Foreskin keratinocyte (primary cell): ENCODE measurements at places on chromosomes 5 and 9. TPM values are rescaled to one million over a fixed set of nuclear protein-coding genes. Genes with fewer than 3 reads are reported as not detected.

GRCh38 chr5:7714119-7714518 is 136.8 kb downstream of the CFAP90 start:
- peak; percentile 38 for DNase-seq

GRCh38 chr9:75612754-75613153 is 277.7 kb upstream of the PCSK5 start:
- DNase-seq = no peak

NKD2 gene
- total RNA-seq = 0.11 TPM in 1 of 2 replicates, not detected in the other

- DNase-seq = no peak
Measured at GRCh38 chr5:32100230-32100629, 73.9 kb downstream of the GOLPH3 start.

CDKN2B gene
- total RNA-seq = 4.7 and 9.0 TPM in 2 replicates

DNA sequence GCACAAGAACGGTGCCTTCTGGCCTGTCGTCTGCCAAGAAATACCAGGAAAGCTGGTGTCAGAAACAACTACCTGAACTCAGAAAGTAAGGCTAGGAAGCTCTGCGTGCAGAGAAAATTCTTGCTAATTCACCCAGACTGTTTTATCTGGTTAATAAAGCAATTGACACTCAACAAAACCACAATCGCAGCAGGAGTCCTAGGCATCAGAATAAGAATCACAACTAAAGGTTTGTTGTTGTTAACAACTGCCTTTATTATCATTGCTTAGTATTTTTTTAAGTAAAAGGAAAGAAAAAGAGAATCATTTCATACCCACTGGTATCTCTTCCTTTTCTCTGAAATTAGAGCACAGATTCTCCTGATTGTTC is 3.9 kb upstream of the ISL1 start:
- DNase-seq = no peak

NOXA1 gene
- total RNA-seq = 0.39 and 0.88 TPM in 2 replicates

DNA sequence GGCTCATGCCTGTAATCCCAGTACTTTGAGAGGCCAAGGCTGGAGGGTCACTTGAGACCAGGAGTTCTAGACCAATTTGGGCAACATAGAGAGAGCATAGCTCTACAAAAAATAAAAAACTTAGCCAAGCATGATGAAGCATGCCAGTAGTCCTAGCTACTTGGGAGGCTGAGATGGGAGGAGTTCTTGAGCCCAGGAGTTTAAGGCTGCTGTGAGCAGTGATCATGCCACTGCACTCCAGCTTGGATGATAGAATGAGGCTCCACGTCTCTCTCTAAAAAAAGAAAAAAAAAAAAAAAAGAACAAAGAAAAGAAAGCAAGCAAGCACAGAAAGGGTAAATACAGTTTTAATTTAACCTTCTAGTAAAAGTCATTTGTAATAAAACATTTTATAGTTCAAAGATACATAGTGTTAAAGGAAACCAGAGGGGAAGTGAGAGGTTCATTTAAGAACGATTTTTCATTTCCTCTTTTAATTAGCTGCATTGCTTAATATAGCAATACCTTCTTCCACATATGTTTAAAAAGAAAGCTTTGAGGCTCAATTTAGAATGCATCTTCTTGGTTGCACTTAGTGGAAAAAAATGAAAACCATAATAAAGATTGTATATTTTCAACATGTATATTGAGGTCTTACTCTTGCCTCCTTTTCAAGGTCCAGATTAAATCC is 14.9 kb downstream of the GAPT start:
- no peak for DNase-seq

ZBTB26 gene
- 2.2 TPM in 2 replicates for total RNA-seq

ACTBL2 gene
- 0.04 TPM in 1 of 2 replicates, not detected in the other for total RNA-seq

DNA sequence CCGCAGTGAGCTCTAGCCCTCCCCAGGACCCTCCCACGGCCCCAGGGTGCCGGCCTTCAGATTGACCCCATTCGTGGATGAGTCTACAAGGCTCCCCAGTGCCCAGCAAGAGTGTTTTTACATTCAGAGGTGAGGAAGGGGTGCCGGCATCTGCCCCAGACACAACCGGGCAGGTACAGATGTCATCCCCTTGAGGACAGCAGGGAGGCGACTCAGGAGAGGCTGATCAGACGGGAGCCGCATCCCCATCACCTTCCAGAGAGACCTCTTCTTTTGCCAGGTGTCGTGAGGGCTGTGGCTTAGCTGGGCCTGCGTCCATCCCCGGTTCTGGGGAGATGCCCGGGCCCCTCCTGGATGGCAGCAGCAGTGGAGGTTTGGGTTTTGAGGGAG is 4.3 kb upstream of the LRRC14B start:
- no peak for DNase-seq

SOHLH1 gene
- total RNA-seq = not detected in 2 replicates
